Activated naive CD8-positive, alpha-beta T cell treated with anti-CD3 and anti-CD28 coated beads for 36 hours (primary cell): ENCODE measurements at places on chromosomes 5 and 9. TPM values are rescaled to one million over a fixed set of nuclear protein-coding genes. Genes with fewer than 3 reads are reported as not detected.
A peak's percentile ranks its signal among the peaks of the same experiment; 100 is the strongest.

DNA sequence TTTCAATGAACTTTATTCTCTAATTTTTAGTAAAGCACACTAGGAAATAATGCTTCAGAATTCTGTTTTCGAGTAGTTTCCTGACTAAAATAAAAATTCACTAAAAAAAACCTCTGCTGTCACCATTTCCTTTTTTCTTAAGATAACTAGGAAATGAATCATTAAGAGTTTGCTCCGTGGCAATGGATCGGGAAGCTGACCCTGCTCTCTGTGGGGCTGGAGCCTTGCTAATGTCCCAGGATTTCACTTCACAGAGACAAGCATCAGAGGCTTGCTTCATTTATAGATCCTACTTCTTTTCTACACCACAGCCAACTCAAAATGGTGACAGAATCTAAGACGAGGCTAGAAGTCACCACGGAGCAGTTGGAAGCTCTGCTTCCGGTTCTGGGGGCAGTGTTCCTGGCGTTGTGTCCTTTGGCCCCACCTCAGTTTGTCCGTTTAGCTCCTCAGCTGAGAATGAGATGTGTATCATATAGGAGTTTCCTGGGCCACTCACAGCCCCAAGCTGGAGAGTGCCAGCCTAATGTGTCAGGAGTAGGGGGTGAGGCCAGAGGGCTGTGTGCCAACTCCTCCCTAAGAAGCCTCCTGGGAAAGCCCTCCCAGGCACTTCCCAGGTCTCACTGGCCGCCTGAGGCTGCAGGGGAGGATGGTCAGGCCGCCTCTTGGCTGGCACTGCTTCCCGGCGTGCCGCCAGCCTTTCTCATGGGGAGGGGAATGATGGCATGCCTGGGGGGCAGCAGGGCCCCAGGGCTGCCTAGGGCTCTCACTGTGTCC, 19.6 kb downstream of the TENT4A start:
- H3K36me3 ChIP-seq, result peaks cover 36% of the 10 kb centered on the region
- H3K4me3 ChIP-seq, result no peak overlapping the region
- no peak for DNase-seq

GRCh38 chr5:33261305-33261704, 179.5 kb upstream of the TARS1 start:
- H3K27me3 ChIP-seq, result no peaks in the 10 kb centered on the region
- H3K27ac ChIP-seq, result no peak overlapping the region
- DNase-seq, result no peak

DNA sequence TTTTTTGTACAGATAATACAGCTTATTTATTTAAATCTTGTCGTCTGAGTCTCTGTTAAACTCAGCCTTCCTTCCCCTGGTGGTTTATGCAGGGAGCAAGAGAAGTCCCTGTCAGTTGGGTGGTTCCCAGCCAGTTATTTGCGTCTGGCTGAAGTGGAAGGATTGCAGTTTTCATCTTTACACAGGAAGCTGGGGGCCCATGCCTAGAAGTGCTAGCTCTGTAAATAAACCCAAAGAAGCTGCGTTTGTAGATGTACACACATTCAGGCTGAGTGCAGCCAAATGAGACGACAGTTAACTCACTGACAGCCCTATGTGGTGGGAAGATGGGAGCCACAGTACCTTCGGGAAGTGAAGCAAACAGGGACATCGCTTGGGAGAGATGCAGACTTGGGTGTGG, 122.1 kb downstream of the SAXO1 start:
- DNase-seq, result no peak
- no peak overlapping the region for H3K27ac ChIP-seq
- no peak overlapping the region for H3K4me3 ChIP-seq

- no peak overlapping the region for H3K27ac ChIP-seq
- no peak for DNase-seq
- H3K36me3 ChIP-seq, result peaks cover 23% of the 10 kb centered on the region
- no peaks in the 10 kb centered on the region for H3K27me3 ChIP-seq
- H3K4me1 ChIP-seq, result no peaks in the 10 kb centered on the region
These were observed 35.6 kb downstream of the SLC30A5 start for GRCh38 chr5:69129413-69129812.

DNA sequence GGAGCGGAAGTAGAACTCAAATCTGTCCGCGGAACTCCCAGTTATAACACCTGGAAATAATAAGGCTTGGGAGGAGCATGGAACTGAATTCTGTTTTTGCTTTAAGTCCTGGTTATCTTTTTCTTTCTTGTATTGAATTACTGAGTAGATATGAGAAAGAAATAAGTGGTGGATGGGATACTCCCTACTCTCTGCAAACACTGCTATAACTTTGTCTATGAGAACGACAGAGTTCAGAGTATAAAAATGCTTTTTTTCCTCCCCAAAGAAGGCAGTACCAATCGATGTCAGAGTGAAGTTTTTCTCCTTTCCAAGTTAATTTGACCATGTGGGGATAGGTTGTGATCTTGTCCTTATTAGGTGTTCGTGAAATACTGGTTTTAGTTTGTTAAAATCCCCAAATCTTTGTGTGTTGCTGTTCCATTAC, 1.2 kb downstream of the RIC1 start:
- peak overlapping the region; percentile 99 for H3K4me3 ChIP-seq
- H3K36me3 ChIP-seq, result peaks cover 24% of the 10 kb centered on the region
- H3K27ac ChIP-seq, result peak overlapping the region; percentile 96

DNA sequence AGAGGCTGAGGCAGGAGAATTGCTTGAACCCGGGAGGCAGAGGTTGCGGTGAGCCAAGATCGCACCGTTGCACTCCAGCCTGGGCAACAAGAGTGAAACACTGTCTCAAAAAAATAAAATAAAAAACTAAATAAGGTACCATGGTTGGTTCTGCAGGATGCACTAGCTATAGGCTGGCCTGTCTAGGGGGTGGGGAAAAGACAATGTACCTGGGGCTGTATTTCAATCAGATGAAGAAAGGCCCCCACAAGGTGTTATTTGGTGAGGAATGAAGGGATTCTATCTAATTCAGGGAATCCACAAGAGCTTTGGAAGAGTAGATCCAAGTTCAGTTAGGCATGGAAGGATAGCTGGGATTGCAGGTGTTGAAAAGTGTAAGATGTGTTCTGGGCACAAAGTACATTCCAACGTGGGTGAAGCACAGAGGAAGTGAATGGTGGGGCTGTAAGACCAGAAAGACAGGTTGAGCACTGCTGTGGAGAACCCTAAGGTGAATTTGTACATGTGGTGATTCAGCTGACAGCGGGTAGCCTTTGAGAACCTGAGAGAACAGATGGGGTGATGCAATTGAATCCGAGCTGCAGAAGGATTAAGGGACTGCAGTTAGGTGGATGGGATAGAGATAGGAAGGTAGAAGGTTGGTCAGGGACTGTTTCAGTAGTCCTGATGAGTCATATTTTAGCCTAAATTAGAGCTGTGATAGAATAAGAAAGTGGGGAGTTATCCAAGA, 71.8 kb downstream of the CAST start:
- DNase-seq, result no peak
- H3K4me1 ChIP-seq, result peaks cover 3% of the 10 kb centered on the region
- peaks cover 9% of the 10 kb centered on the region for H3K36me3 ChIP-seq
- H3K4me3 ChIP-seq, result no peak overlapping the region

DNA sequence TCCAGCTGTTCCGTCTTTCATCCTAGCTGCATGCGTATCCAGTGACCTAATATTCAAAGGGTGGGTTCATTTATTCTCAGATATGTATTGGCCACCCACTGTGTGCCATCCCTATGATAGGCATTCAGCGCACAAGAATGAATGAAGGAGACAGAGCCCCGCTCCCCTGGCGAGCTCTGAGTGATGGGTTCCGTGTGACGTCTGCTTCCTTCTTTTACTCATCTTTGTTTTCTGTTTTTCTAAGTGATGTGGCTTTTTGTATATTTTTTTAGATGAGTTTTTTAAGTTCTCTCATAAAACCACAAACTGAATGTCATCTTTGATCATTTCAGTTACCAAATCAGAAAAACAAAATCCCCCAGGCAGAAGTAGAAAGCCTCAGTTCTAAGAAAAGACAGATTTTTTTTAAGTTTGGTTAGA, 168.3 kb upstream of the OTULINL start:
- peak overlapping the region; percentile 73 for H3K4me3 ChIP-seq
- peaks cover 5% of the 10 kb centered on the region for H3K36me3 ChIP-seq
- peak overlapping the region; percentile 99 for H3K27ac ChIP-seq
- DNase-seq, result peak; percentile 46

DNA sequence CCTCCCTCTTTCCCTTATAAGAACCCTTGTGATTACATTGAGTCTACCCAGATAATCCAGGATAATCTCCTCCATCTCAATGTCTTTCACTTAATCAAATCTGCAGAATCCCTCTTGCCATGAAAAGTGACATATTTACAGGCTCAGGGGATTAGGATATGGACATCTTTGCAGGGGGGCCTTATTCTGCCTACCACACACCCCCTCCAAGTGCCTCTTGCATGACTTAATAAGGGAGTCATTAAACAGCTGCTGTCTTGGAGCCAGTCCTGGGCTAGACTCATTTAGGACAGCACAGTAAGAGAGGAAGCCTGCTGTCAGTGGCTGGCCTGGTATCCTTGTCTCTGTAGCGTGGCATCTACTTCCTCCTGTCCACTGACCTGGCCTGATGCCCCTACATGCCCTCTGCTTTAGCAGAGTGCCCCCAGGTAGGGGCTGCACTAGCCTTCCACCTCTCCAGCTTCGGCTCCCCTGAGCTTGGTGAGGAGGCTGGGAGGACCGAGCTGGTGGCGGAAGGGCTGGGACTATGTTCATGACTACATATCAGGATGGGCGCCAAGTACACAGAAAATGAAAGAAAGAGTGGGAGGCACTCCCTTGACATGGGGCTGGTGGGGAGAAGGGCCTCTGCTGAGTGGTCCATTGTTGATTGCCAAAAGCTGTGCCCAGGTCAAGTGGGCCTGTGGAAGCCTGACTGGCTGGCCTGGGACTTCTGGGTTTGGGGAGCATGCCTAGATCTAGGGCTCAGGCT, 17.2 kb downstream of the ENHO start:
- no peaks in the 10 kb centered on the region for H3K36me3 ChIP-seq
- H3K27me3 ChIP-seq, result no peaks in the 10 kb centered on the region

DNA sequence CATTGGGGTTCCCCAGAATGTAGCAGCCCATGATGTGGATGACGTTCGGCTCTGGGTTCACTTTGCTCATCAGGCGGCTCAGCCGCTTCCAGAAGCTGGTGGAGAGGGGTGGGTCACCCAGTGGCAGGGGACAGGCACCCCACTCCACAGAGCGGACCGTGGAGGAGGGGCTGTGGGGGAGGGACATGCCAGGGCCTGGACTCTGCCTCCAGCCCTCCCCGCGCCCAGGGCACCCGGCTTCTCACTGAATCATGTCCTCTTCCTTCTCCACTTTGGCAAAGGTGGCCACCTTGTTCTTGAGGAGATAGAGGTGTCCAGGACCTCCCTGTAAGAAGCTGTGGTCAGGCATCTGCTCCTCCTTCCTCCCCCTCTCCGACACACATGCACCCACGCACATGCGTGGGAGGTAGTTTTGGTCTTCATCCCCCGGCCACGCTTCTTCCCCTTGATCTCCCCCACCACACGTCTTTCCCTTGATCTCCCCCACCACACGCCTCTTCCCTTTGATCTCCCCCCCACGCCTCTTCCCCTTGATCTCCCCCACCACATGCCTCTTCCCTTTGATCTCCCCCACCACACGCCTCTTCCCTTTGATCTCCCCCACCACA, 8.9 kb upstream of the ENTPD8 start:
- no peak overlapping the region for H3K4me3 ChIP-seq
- DNase-seq, result peak; percentile 47
- peaks cover 22% of the 10 kb centered on the region for H3K4me1 ChIP-seq
- H3K27me3 ChIP-seq, result peaks cover 5% of the 10 kb centered on the region
- peak overlapping the region; percentile 72 for H3K27ac ChIP-seq

GRCh38 chr9:123712399-123712798, 217.5 kb downstream of the DENND1A start:
- no peak overlapping the region for H3K4me3 ChIP-seq
- no peaks in the 10 kb centered on the region for H3K27me3 ChIP-seq
- no peak for DNase-seq
- H3K27ac ChIP-seq, result no peak overlapping the region
- H3K36me3 ChIP-seq, result peaks cover 13% of the 10 kb centered on the region

DNA sequence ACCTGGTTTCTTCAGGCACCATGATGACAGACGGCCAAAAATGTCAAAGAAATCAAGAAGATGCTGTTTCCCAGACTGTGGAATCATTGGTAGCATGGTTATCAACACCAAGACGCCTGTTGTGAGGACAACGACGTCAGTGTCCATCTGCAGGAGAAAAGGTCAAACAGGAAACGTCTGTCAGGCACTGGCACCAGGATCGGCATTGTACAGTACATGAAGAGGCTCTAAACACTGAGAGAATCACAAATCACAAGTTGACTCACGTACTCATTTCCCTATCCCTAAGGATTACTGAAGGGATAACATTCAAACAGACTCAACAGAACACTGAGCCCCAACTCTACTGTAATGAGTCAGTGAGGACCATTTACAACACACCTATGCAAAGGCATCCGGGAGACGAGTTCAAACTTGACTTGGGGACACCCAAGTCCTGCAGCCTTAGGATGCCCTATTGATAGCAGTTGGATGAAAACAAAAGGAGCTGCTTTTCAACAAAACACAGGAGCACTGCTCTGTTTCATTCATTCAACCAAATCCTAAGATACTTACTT, 21.0 kb downstream of the TSC1 start:
- no peak overlapping the region for H3K4me3 ChIP-seq
- no peak for DNase-seq
- H3K36me3 ChIP-seq, result peaks cover 6% of the 10 kb centered on the region
- H3K27ac ChIP-seq, result no peak overlapping the region

DNA sequence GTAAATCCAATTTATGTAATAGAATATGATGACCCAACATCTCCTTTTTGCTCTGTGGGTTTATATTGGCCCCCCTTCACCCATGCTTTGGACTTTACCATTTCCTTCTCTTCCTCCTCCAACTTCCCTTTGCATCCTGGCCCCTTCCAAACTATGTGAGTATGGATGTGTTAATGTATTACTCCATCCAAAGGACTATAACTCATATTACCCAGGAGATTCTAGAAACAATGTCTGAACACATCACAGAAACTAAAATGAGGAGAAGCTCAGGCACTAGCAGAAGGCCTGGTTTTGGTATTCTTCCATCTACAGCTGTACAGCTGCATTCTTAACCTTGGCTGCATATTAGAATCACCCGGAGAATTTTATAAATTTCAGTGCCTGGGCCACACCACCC, 110.7 kb downstream of the PDE4D start:
- H3K4me3 ChIP-seq, result no peak overlapping the region
- peaks cover 24% of the 10 kb centered on the region for H3K27me3 ChIP-seq
- H3K27ac ChIP-seq, result no peak overlapping the region
- DNase-seq, result no peak
- H3K36me3 ChIP-seq, result no peaks in the 10 kb centered on the region

DNA sequence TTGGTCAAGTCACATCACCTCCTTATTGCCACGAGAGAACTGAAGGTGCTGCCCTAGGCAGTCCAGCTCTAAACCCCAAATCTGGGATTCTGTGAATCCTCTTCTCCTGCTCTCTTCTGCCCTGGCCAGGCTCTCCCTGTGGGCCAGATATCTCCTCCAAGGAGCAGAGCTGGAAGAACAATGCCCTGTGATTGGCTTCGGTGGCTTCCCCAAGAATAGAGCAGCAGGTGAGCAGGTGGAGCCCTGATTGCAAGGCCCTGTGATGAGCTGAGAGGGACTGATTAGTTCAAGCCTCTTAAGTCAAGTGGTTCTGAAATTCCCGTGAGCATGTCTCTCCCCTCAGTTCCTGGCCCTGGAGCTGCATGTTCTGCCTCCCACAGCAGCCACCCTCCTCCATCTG, 175.3 kb upstream of the BRINP1 start:
- DNase-seq, result no peak
- H3K36me3 ChIP-seq, result no peaks in the 10 kb centered on the region
- H3K4me3 ChIP-seq, result no peak overlapping the region
- H3K27me3 ChIP-seq, result no peaks in the 10 kb centered on the region
- no peak overlapping the region for H3K27ac ChIP-seq

HAND1 gene
- not detected for total RNA-seq

TERT gene
- total RNA-seq, result 6.2 TPM

SLC25A2 gene
- total RNA-seq, result 0.21 TPM

ZDHHC11B gene
- total RNA-seq, result not detected

MEIKIN gene
- not detected for total RNA-seq

NEUROG1 gene
- not detected for total RNA-seq

FABP6 gene
- not detected for total RNA-seq

SEC24A gene
- 22.6 TPM for total RNA-seq

DMGDH gene
- total RNA-seq, result not detected
